ENCODE measurements at places on chromosomes 1 and 21.

DNA sequence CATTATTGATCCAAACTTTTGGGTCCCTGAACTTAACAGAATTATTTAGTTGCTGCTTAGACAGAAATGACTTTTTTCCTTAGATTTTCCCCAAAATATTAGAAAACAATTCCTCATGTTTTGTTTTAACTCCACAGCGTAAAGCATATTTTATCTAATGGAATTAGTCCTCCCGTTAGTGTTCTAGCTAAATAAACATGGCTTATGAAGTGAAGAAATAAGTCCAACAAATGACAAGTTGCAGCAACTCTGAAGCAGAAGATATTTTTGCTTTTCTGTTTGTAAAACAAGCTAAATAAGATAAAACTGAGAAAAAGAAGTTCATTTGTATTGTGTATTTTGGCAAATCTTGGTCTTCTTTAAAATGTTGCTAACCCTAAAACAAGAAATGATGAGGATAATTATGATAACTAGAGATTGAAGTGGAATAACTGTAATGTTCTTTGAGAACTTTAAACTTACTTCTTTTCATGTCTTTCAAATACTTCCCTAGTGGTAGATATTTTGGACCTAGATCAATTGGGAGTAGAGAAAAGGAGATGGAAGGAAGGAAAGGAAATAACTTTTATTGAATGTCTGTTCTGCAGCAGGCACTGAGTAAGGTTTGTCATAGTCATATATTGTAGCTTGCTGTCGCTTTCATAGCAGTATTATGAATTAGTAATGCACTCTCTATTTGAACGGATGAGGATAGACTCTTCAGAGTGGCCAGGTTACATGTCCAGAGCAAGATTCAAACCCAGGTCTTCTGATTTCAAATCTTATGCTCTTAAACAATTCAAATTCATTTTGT lies 12.5 kb downstream of the NFIA start:
- H3K27me3 ChIP-seq, result peaks cover 49% of the 10 kb centered on the region
- no peaks in the 10 kb centered on the region for H3K4me1 ChIP-seq
- H3K36me3 ChIP-seq, result no peaks in the 10 kb centered on the region
- no peak overlapping the region for H3K4me3 ChIP-seq
- no peak overlapping the region for H3K27ac ChIP-seq

DNA sequence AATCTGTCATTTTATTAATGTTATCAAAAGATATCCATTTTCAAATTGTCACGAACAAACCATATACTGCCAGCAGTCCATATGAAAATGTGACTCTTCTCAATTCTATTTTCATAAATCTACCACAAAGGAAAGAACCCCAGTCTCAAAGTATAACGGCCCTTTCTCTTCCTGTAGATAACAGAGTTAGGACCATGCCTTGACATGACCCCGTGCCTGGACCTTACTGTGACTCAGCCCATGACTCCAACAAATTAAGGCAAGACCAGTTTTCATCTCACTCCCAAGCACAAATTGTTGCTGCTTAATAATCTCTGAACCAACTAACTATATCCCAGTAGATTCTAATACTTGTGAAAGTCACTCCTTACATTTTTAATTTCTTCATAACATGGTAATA lies 124.4 kb upstream of the NFIA start:
- no peak overlapping the region for H3K27ac ChIP-seq
- H3K4me1 ChIP-seq, result no peaks in the 10 kb centered on the region
- no peaks in the 10 kb centered on the region for H3K36me3 ChIP-seq
- no peak for DNase-seq

GRCh38 chr1:67605209-67605780 lies 79.7 kb upstream of the GADD45A start:
- H3K4me3 ChIP-seq, result no peak overlapping the region
- DNase-seq, result no peak
- H3K36me3 ChIP-seq, result no peaks in the 10 kb centered on the region
- H3K27ac ChIP-seq, result no peak overlapping the region
- no peaks in the 10 kb centered on the region for H3K4me1 ChIP-seq

GRCh38 chr1:55937840-55938375 lies 641.5 kb downstream of the PLPP3 start:
- H3K27me3 ChIP-seq, result no peaks in the 10 kb centered on the region
- H3K27ac ChIP-seq, result no peak overlapping the region
- no peak overlapping the region for H3K4me3 ChIP-seq

DNA sequence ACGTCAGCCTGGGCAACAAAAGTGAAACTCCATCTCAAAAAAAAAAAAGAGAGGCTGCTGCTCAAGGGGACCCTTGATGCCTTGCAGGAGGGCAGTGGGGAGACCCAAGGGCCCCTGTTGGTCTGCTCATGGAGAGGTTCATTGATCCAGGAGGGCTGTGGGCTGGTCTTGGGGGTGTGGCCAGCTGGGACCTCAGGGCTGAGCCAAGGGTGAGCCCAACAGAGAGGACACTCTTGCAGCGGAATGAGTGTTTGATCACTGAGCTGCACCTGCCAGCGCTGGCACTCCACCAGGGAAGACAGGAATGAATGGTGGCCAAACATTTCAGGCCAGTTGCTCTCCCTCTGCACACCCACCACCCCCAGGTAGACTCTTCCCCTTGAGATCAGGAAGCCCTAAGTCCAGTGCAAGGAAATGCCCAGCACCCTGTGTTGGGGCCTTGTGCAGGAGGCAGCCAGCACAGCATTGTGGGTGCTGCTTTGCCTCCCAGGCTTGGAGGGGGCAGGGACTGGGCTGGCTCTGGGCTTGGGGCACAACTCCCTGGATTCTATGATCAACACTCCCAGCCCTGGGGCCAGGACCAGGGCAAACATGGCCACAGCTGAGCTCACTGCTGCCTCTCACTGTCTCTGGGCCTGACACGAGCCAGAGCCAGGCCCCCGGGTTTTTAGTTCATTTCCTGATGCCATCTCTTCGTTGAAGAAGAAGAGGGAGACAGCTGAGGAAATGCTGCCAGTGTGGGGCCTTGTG lies 50.7 kb downstream of the IRF2BP2 start:
- H3K36me3 ChIP-seq, result no peaks in the 10 kb centered on the region
- no peak for DNase-seq
- H3K4me3 ChIP-seq, result no peak overlapping the region
- H3K27me3 ChIP-seq, result no peaks in the 10 kb centered on the region

GRCh38 chr21:44424608-44425306 lies 30.6 kb upstream of the LRRC3 start:
- no peaks in the 10 kb centered on the region for H3K4me1 ChIP-seq
- no peaks in the 10 kb centered on the region for H3K27me3 ChIP-seq
- no peak overlapping the region for H3K4me3 ChIP-seq
- H3K27ac ChIP-seq, result no peak overlapping the region
- no peak for DNase-seq

DNA sequence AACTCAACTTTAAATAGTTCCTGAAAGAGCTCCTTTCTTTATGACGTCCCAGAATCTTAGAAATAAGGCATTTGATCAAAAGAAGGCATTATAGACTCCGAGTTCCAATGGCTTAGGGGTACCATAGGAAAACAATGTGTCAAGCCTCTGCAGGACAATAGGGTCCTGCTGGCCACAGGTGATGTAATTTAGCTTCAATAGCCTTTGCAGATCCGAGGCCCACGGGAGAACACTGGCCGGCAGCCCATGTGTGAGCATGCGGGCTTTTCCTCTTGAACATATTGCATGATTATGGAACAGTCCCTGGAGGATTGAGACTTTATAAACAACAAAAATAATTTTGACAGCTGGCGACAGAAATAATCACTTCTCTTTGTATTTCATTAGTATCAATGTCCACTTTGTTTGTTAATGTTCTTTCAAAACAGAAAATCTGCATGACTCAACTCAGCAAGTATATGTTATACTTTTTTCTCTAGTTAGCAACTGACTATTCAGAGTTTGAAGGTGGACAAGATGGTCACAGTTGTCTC lies 49.0 kb upstream of the NR5A2 start:
- no peak overlapping the region for H3K27ac ChIP-seq
- no peaks in the 10 kb centered on the region for H3K4me1 ChIP-seq
- no peak overlapping the region for H3K4me3 ChIP-seq
- H3K36me3 ChIP-seq, result no peaks in the 10 kb centered on the region

- no peaks in the 10 kb centered on the region for H3K27me3 ChIP-seq
- no peak overlapping the region for H3K27ac ChIP-seq
- DNase-seq, result no peak
- H3K4me3 ChIP-seq, result no peak overlapping the region
- H3K36me3 ChIP-seq, result no peaks in the 10 kb centered on the region
These were observed 154.5 kb upstream of the GORAB start for GRCh38 chr1:170377440-170377839.

GRCh38 chr1:18542351-18542750 lies 61.6 kb downstream of the KLHDC7A start:
- no peak for DNase-seq
- no peaks in the 10 kb centered on the region for H3K36me3 ChIP-seq
- peaks cover 8% of the 10 kb centered on the region for H3K27me3 ChIP-seq
- no peaks in the 10 kb centered on the region for H3K4me1 ChIP-seq

DNA sequence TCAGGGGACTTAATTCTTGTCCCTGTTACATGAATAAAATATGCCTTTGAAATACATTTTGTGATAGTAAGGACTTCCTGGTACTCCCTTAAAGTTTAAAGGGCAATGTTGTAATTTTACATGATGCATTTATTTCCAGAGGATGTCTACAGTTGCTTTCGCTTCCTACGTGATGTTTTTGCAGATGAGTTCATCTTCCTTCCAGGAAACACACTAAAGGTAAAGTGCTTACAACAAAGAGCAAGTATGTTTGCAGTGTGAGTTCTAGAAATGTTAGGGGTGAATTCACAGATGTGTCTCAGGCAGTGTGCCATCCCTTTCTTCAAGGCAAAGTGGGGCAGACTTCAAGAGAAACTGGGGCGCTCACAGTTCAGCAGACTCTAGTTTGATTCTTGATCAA lies 31.2 kb downstream of the GNPAT start:
- DNase-seq, result no peak
- H3K4me1 ChIP-seq, result peaks cover 36% of the 10 kb centered on the region
- H3K36me3 ChIP-seq, result peaks cover 84% of the 10 kb centered on the region
- peak overlapping the region; percentile 99 for H3K27ac ChIP-seq
